ENCODE measurements at places on chromosomes 7 and 10.

DNA sequence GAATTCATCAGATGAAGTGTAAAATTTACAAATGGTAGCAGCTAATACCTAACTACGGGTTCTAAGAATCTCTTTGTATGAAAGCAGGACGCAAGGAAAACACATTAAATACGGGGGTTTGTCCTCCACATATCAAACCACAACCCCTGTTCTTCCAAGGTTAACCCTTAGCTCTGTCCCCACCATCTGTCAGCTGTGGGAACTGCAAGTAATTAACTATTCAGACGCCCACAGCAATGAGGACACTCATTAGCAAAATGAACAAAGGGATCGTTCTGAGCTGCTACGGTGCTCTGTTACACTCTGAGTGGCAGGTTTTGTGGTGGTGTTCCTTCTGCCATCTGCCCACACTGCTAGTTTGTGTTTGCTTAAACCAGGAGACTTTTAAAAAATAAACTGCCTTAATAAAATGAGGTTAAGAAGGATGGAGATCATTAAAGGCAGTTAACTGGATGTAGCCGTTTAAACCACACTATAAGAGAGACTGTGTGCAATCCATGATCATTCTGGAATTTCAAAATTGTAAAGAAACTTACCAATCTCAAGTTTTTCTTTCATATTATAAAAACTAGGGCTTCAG lies 51.4 kb downstream of the C10orf67 start:
- DNase-seq, result no peak

- DNase-seq, result no peak
These were observed 99.6 kb downstream of the GRK5 start for GRCh38 chr10:119306986-119307392.

DNA sequence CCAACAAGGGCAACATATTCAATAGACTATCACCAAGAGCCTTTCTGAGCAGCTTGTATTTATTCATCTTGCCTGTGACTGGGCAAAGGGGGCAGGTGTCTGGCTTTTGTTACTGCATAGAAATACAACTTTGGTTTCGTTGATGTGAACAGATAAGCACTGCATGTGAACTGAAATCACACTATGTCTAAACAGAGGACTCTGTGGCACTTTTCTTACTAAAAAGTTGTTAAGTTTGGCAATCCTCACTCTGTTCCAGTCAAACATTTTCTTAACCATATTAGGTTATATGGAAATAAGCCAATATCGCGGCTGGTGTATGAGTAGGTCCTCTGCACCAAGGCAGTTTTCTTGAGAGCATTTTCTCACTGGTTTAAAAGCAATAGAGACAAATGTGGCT lies 48.5 kb downstream of the CALD1 start:
- no peak for DNase-seq

DNA sequence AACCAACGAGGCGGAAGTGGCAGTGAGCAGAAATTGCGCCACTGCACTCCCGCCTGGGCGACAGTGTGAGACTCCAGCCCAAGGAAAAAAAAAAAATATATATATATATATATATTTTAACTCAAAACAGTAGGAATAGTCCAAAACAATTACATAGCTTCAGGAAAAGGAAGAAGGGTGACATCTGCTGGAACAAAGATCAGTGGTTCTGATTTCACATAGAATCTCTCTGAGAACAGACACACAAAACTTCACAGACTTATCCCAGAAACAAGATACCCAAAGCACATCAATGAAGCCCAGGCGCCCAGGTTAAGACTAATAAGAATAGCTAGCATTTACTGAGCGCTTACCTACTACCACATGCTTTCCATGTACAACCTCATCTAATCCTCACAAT lies 45.0 kb downstream of the DNMBP start:
- no peak for DNase-seq

DNA sequence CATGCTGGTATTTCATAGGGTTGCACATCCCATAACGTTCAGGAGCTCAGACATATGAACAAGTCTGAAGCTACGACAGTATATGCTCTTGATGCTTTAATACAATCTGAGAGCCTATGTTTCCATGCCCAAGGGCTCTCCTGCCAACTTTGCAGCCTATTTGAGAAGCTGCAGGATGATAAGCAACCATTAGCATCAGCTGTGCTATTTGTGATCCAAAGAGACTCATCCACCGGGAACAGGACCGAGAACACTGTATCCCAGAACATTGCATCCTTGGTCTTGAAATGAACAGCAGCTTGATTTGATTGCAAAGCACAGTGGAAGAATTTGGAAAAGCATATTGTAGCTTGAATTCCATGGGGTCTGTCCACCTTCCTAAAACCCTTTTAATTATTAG lies 156.2 kb upstream of the PTER start:
- no peak for DNase-seq

GRCh38 chr7:20329389-20330238 lies 1.1 kb upstream of the ITGB8 start:
- DNase-seq, result no peak

DNA sequence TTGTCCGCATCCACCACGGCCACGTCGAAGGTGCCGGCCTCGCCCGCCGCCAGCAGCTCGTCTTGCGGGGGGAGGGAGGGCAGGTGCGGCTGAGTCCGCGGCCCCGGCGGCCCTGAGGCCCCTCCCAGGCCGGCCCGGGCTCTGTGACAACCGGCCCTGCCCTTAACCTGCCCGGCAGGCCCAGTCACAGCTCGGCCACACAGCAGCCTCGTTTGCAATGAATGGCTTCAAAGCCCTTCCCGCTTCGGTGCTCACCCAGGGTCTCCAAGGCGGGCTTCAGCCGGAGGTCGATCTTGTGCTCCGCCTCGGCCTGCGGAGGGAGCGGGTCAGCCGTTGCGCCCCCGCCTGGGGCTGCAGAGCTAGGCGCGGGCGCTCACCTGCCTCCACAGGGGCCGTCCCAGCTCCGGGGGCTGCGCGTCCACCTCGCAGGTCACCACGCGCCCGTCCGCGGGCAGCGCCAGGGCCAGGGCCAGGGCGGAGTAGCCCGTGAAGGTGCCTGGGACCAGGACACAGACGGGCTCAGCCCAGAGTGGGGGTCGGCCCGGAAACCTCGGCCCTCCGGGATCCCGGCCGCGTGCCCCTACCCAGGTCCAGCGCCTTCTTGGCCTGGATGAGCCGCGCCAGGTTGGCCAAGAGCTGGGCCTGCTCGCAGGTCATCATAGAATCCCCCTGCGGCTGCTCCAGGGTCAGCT lies 928 bp downstream of the COMTD1 start:
- DNase-seq, result no peak

Measured in cortex of kidney (tissue), 1 donor.